Activated CD8-positive, alpha-beta T cell treated with anti-CD3 and anti-CD28 coated beads, Interleukin-2, amount 10 ng/mL, durations not matched to agents 7 days and 5 days (primary cell): ENCODE measurements at places on chromosomes 7 and 10. TPM values are rescaled to one million over a fixed set of nuclear protein-coding genes. Genes with fewer than 3 reads are reported as not detected.

GRCh38 chr7:22051886-22052673 is 106.4 kb upstream of the CDCA7L start:
- H3K27me3 ChIP-seq, result peaks cover 5% of the 10 kb centered on the region
- H3K4me1 ChIP-seq, result no peaks in the 10 kb centered on the region
- no peaks in the 10 kb centered on the region for H3K36me3 ChIP-seq
- no peak overlapping the region for H3K4me3 ChIP-seq

DNA sequence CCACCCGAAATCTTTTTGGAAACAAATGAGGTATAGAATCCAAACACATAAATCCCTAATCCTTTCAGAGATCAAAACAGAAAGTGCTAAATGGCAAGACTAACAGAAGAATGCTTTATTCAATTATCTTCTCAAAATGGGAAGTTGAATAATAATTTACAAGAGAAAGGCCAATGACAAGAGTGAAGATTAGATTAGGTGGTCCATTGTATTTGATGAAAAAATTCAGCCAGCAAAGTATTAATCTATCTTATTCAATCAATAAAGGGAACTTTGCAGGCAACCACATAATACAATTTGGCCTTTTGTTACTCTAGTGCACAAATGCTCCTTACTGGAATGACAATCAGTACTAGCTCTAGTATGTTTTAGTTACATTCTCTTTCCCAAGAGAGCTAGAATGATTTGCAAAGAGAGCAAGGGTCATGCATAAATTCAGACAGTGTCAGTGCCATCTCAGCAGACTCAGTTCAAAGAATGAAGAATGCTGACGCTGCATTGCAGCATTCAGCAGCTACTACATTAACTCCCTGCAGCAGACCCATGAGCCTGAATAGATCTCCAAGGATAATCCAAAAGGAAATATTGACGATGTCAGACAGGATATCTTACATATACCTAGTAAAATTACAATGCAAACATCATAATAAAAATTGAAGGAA is 131.8 kb downstream of the ANK3 start:
- H3K27ac ChIP-seq, result no peak overlapping the region
- no peak overlapping the region for H3K4me3 ChIP-seq
- no peak for DNase-seq
- peaks cover 6% of the 10 kb centered on the region for H3K4me1 ChIP-seq

GRCh38 chr10:71269301-71270288 is 49.5 kb upstream of the SLC29A3 start:
- H3K4me1 ChIP-seq, result peaks cover 8% of the 10 kb centered on the region
- no peak overlapping the region for H3K27ac ChIP-seq
- DNase-seq, result no peak

- H3K4me3 ChIP-seq, result no peak overlapping the region
- no peaks in the 10 kb centered on the region for H3K36me3 ChIP-seq
- H3K27me3 ChIP-seq, result no peaks in the 10 kb centered on the region
- no peaks in the 10 kb centered on the region for H3K4me1 ChIP-seq
- no peak overlapping the region for H3K27ac ChIP-seq
Measured at GRCh38 chr10:35881320-35881719, 239.2 kb upstream of the FZD8 start.

GRCh38 chr10:82880776-82881290 is 1005.8 kb downstream of the NRG3 start:
- H3K27ac ChIP-seq, result no peak overlapping the region
- H3K4me3 ChIP-seq, result no peak overlapping the region
- DNase-seq, result no peak
- no peaks in the 10 kb centered on the region for H3K27me3 ChIP-seq

DNA sequence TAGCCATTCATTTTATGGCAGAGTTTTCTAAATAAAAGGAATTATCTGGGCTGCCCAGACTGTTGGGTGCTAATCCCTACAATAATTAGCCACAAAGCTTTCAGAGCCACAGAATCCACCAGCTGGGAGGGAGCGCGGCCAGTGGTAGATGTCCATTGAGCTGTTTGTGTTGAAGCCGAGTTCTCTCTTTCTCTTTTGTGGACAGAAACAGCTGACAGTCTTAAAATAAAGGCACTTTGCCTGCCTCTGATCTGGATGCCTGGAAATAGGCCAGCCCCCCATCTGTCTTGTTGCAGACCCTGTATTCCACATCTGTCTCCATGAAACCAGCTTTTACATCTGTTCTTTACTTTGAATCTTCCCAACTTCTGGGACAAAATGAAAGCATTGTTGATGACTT is 66.1 kb downstream of the MTPN start:
- H3K36me3 ChIP-seq, result no peaks in the 10 kb centered on the region
- H3K4me3 ChIP-seq, result no peak overlapping the region
- no peak for DNase-seq
- no peaks in the 10 kb centered on the region for H3K27me3 ChIP-seq
- H3K27ac ChIP-seq, result no peak overlapping the region

The CREM gene
- total RNA-seq, result 78.3 TPM

The FANK1 gene
- total RNA-seq, result not detected

The INHBA gene
- not detected for total RNA-seq

The AKR1D1 gene
- not detected for total RNA-seq

The TMEM72 gene
- not detected for total RNA-seq
